ENCODE measurements at places on chromosomes 4 and X.

- no peak for DNase-seq
Measured at GRCh38 chr4:152451496-152451895, 84.4 kb downstream of the FBXW7 start.

DNA sequence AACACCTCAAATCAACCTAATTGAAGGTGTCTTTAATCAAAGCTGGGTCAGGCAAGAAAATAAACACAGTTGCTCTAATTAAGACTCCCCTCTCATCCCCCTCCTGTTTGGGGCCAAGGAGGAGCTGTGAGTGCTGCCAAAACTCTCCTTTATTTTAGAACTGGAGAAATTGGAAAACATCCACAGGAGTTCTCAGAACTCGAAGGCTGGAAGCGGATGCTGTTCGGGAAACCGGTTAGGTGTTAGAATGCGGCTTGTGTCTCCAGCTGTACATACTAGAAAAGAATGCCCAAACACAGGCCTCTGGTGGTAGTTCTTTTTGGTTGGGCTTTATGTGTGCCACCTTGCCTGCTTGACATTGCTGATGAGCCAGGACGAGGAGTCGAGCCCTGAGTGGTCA, 118.2 kb downstream of the GPR143 start:
- DNase-seq: no peak

- DNase-seq: no peak
Measured at GRCh38 chr4:40395166-40395900, 60.2 kb downstream of the CHRNA9 start.

- no peak for DNase-seq
Measured at GRCh38 chr4:150584111-150584915, 2.4 kb downstream of the MAB21L2 start.

DNA sequence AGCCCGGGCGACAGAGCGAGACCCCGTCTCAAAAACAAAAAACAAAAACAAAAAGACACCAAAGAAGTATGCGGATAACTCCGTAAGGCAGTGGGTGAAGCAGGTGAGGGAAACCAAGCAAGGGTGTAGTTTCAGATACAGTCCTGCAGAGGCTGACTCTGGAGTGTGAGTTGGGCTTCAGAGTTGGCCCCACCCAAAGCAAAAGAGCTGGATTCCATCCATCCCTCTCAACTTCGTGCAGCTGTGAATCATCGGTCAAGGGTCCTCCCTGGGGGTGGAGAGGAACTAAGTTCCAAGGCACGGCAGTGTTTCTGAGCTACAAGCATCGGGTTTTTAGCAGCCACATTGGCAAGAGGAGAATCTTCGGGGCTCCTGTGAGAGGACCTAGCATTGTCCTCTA, 43.9 kb upstream of the FAM9A start:
- no peak for DNase-seq

DNA sequence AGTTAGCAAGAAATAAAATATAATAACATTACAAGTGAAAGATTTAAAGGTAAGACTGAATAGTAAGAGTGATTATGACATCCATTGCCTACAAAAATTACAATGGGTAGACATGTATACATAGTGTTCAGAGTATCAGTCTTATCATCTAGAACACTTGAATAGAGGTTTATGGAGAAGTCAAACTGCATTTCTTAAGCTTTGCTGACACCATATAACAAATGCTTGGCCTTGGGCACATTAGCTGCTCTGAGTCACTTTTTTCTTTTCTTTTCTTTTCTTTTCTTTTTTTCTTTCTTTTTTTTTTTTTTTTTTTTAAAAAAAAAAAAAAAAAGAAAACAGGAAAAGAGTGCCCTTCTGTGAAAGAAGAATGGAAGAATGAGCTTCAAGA, 220.0 kb downstream of the SPCS3 start:
- no peak for DNase-seq

- no peak for DNase-seq
Measured at GRCh38 chr4:26542991-26543390, 40.9 kb upstream of the TBC1D19 start.

- DNase-seq: peak; percentile 40
Measured at GRCh38 chr4:127410201-127410600, 222.6 kb upstream of the INTU start.

GRCh38 chrX:7720519-7720918, 122.5 kb upstream of the VCX start:
- DNase-seq: no peak

GRCh38 chr4:169854090-169854489, 96.3 kb upstream of the HPF1 start:
- DNase-seq: no peak

DNA sequence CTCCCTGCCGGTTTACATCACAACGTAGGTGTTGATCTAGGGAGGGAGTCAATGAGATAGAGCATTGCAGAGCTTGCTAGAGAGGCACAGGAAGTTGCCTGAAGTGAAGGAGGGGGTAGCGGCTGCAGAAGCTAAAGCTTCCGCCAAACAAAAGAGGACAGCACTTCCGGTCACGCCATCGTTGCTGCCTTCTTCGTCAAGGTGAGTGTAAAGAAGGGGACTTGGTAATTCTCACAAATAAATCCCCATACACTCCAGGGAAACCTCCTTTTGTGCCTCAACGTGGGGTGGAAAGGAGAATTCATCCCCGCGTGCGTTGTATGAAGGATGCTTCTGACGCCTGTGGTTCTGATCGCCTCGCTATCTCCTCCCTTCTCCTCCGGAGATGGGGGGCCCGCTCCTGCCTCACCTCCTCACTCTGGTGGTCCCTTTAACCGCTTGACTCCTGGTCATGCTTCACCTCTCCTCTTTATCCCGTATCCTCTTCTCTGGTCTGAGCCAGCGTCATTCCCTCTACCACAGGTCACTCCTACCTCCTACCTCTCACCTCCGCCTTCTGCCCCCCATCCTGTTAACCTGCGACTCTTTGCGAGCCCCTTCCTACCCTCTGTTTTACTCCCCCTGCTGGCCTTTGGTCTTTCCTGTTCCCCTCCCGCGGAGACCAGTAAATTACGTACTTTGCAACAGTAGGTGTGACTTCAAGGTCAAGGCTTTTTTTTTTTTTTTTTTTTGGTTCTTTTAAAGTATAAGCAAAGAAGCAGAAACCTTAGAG, 59.9 kb downstream of the GSPT2 start:
- DNase-seq: peak; percentile 41

- no peak for DNase-seq
Measured at GRCh38 chr4:111602848-111603247, 542.4 kb upstream of the FAM241A start.

DNA sequence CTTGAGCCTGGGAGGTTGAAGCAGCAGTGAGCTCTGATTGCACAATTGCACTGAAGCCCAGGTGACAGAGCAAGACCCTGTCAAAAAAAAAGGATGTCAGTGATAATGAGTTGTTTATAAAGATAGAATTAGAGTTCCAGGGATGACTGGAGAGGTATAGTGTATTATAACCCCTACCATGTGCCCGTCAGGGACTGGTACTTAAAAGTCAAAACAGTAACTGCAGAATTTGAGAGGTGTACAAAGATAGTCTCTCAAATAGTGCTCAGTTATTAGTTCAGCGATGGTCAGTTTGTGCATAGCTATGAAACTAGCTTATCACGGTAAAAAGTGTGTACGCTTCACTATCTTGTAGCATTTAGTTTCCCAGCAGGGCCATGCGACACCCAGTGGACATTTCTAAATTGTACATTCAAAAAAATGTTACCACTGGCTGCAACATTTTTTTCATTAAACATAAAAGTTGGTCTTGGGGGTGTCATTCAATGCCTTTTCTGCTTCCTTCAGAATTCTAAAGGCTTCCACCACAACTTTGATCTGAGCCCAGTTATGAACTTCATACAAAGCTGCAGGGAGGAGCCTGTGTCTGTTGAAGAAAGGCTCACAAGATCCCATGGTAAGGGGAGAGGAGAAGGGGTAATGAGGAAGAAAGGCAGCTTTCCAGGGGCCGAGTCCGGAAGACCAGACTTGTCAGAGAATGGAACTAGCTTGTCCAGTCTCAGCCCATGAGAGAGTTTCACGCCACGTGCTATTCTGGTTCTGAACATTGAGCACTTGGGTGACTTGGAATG, 9.2 kb upstream of the GYG2 start:
- no peak for DNase-seq

GRCh38 chr4:15883610-15884243, 54.8 kb downstream of the FGFBP1 start:
- DNase-seq: no peak

GRCh38 chr4:153763404-153763803, 3.6 kb upstream of the RNF175 start:
- no peak for DNase-seq

GRCh38 chr4:5942947-5943346, 50.1 kb upstream of the CRMP1 start:
- DNase-seq: no peak

- no peak for DNase-seq
Measured at GRCh38 chr4:4321951-4322688, 32.1 kb downstream of the ZBTB49 start.

DNA sequence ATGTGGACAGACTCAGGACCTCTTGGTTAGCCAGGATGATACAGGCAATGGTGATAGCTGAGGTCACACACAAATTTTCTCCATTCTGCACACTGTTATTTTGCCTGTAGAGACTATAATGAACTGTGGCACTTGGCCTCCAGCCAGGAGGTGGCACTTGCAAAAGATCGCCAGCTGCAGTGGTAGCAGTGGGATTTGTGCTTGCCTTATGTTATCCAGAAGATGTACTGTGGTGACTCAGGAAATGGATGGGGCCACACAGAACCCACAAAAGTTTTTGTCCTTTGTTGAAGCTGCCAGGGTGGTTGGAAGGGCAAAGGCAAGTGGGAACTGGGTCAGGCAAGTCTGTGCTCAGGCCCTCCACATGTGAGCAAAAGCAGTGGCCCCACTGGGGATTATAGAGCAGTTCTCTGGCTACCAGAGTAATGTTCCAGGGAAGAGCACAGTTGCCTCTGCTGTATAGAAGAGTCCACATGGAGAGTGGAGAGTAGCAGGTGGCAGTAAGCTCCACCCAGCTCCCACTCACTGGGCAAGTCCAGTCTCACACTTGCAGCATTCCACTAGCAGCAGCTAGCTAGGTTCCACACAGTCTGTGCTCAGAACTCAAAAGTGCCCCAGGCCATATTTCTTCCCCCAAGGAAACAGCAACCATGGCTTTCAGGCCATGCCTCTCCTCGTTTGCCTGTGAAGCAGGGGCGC, 5.9 kb upstream of the C4orf17 start:
- DNase-seq: no peak

- DNase-seq: no peak
Measured at GRCh38 chr4:58090539-58090938, 980.4 kb upstream of the IGFBP7 start.

DNA sequence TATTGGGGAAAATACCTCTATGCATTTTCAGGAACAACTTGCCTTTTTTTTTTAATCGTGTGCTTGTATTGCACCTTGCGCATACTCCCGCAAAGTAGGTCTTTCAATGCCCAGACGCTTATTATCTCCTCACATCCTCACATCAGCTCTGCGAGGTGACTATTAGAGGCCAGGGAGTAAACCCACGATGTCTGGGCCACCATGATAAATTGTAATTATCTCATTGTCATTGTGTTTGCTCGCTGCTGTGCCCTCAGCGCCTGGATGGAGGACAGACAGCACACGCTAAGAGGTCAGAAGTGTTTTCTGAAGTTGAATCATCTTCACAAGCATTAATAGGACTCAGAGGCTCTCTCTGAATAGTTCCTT, 1.0 kb upstream of the RELL1 start:
- no peak for DNase-seq

GRCh38 chr4:25713812-25714211, 58.2 kb downstream of the SLC34A2 start:
- DNase-seq: no peak

GRCh38 chrX:20664774-20665173, 398.1 kb upstream of the RPS6KA3 start:
- DNase-seq: no peak

GRCh38 chr4:97952763-97953162, 190.5 kb downstream of the STPG2 start:
- no peak for DNase-seq
